ENCODE measurements at places on chromosomes 2 and 18. TPM values are rescaled to one million over a fixed set of nuclear protein-coding genes. Genes with fewer than 3 reads are reported as not detected.

The DPP10 gene
- total RNA-seq, result not detected

- H3K4me1 ChIP-seq, result no peaks in the 10 kb centered on the region
- H3K36me3 ChIP-seq, result peaks cover 60% of the 10 kb centered on the region
- H3K27ac ChIP-seq, result no peak overlapping the region
- no peak for DNase-seq
Observed at GRCh38 chr18:8386669-8387380, 222.4 kb upstream of the RAB12 start.

- no peaks in the 10 kb centered on the region for H3K27me3 ChIP-seq
- H3K27ac ChIP-seq, result no peak overlapping the region
- H3K4me3 ChIP-seq, result no peak overlapping the region
Observed at GRCh38 chr2:36032046-36032445, 323.5 kb upstream of the CRIM1 start.

The RTKN gene
- total RNA-seq, result 10.4 TPM

The RFTN2 gene
- total RNA-seq, result 4.3 TPM

The LYG2 gene
- total RNA-seq, result not detected

The TDRD15 gene
- 0.86 TPM for total RNA-seq

DNA sequence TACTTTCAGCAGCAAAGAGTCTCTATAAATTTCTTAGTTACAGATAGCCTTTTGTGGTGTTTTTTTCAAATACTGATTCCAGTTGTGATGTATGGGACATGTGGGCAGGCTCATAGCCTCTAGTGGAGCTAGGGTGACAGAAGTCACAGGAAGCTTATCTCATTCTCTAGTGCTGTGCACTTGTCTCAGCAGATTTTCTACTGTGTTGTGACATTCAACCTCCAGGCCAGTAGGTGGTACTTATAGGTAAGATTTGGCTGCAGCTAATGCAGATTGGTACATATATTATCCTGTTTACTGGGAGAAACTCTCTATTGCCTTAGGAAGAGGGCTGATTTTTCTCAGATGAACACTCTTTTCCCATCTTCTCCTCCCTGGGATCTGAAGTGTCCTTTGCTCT lies 176.2 kb downstream of the CALCRL start:
- no peak overlapping the region for H3K27ac ChIP-seq
- H3K27me3 ChIP-seq, result no peaks in the 10 kb centered on the region
- no peaks in the 10 kb centered on the region for H3K36me3 ChIP-seq

GRCh38 chr2:20157193-20157891 lies 67.6 kb downstream of the SDC1 start:
- H3K4me3 ChIP-seq, result no peak overlapping the region
- no peak overlapping the region for H3K27ac ChIP-seq
- DNase-seq, result no peak
- no peaks in the 10 kb centered on the region for H3K4me1 ChIP-seq
- H3K36me3 ChIP-seq, result no peaks in the 10 kb centered on the region
- no peaks in the 10 kb centered on the region for H3K27me3 ChIP-seq

GRCh38 chr2:112949456-112949855 lies 28.4 kb upstream of the IL36G start:
- H3K4me1 ChIP-seq, result no peaks in the 10 kb centered on the region
- H3K36me3 ChIP-seq, result no peaks in the 10 kb centered on the region
- DNase-seq, result no peak

DNA sequence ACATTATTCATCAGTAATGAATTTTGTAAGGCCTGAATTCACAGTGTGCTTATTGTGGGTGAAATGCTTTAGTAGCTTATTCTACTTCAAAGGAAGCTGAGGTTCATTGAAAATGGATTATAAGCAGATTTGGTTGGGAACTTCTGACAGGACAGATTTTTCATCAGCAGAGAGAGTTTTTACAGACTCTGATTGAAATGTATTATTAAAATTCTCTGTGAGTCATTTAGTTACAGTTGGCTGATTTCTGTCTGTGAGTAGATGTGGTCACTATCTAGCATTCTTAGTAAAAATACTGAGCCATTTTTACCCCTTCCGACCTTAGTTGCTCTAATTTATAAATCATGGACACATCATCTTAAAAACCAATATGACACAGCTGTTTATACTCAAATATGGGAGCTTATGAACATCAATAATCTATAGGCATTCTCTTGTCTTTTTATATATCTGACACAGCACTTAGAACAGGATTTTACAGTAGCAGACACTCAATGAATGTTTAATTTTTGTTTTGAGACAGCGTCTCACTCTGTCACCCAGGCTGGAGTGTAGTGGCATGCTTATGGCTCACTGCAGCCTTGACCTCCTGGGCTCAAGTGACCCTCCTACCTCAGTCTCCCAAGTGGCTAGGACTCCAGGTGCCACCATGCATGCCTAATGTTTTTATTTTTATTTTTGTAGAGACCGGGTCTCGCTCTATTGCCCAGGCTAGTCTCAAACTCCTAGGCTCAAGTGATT lies 239.6 kb downstream of the BABAM2 start:
- peaks cover 26% of the 10 kb centered on the region for H3K36me3 ChIP-seq
- H3K27ac ChIP-seq, result no peak overlapping the region
- H3K27me3 ChIP-seq, result no peaks in the 10 kb centered on the region
- no peak overlapping the region for H3K4me3 ChIP-seq
- DNase-seq, result no peak
- H3K4me1 ChIP-seq, result peaks cover 9% of the 10 kb centered on the region

GRCh38 chr2:120759543-120760331 lies 24.1 kb downstream of the GLI2 start:
- no peak overlapping the region for H3K4me3 ChIP-seq
- no peaks in the 10 kb centered on the region for H3K4me1 ChIP-seq
- no peaks in the 10 kb centered on the region for H3K36me3 ChIP-seq
- H3K27me3 ChIP-seq, result no peaks in the 10 kb centered on the region

DNA sequence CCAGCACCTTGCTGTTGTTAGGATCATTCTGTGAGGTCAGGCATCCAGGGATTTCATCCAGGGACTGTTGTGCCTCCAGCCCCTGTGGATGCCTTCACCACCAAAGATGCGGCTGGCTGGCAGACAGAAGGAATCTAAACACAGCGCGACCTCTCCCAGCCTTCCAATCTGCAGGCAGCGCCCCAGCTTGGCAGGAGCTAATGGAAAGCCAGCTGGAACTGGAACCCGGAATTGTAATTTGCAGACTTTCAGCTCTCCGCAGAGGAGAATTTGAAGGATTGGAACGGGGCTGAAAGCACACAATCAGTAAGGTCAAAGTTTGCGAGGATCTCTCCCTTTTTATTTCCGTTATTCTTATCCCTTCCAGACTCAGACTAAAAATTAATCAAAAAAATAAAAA lies 127.8 kb downstream of the TRIB2 start:
- no peak overlapping the region for H3K27ac ChIP-seq
- H3K4me3 ChIP-seq, result no peak overlapping the region
- no peaks in the 10 kb centered on the region for H3K4me1 ChIP-seq
- no peaks in the 10 kb centered on the region for H3K36me3 ChIP-seq
- DNase-seq, result no peak

- H3K4me1 ChIP-seq, result peaks cover 16% of the 10 kb centered on the region
- peak; percentile 81 for DNase-seq
- peak overlapping the region; percentile 64 for H3K4me3 ChIP-seq
- no peaks in the 10 kb centered on the region for H3K36me3 ChIP-seq
- peak overlapping the region; percentile 67 for H3K27ac ChIP-seq
Observed at GRCh38 chr2:69012310-69013141, 453 bp upstream of the ANTXR1 start.

The DTYMK gene
- total RNA-seq, result 27.9 TPM

DNA sequence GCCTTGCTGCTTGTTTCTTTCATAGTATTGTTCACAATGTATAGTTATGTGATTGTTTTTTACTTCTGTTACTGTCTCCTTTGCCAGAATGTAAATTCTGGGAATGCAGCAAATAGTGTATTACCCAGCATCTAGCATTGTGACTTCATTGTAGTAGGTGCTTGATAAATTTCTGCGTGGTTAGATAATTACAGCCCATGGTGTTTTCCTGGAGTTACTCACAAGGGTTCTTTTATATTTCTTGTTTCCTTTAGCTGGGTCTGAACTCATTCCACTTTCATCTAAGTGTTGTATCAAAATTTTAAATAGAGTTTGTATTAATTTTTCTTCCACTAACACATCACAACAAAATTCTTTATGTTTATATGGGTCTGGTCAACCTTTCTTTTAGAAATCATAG lies 132.6 kb downstream of the MAP4K4 start:
- no peaks in the 10 kb centered on the region for H3K27me3 ChIP-seq
- H3K27ac ChIP-seq, result no peak overlapping the region
- peaks cover 36% of the 10 kb centered on the region for H3K36me3 ChIP-seq

- H3K27ac ChIP-seq, result no peak overlapping the region
- H3K4me1 ChIP-seq, result no peaks in the 10 kb centered on the region
- DNase-seq, result no peak
- H3K27me3 ChIP-seq, result no peaks in the 10 kb centered on the region
- no peaks in the 10 kb centered on the region for H3K36me3 ChIP-seq
- no peak overlapping the region for H3K4me3 ChIP-seq
Observed at GRCh38 chr2:221602938-221603337, 30.8 kb upstream of the EPHA4 start.

DNA sequence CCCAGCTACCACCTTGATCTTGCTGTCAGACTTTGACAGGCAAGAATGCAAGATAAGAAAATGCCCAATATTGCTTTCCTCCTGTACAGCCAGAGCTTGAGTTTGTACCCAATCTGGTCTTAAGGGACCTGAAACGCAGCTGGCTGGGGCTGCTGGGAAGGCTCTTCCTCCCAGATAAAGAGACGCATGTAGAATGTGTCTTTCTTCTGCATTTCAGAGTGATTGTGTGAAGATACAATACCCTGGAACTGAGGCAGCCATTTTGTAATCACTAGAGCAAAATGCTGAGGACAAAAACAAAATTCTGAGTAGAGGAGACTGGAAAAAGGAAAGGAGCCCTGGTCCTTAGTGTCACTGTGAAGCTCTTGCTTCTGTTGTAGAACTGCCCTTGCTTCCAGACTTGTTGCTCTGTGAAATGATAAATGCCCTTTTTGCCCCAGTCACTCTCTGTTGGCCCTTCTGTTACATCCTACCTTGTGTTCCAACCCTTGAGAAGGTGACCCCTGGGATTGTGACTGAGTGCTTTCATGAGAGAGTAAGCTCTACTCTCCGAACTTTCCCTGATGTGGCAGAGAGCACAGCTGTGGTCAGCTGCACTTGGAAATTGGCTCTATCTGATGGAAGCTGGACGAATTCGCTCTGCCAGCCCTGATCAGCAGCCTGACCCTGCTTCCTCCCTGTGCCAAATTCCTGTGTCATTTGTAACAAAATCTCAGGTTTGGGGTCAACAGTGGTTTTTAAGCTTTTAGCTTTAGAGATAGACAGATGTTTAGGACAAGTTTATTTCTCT lies 137.4 kb upstream of the RBMS1 start:
- H3K36me3 ChIP-seq, result no peaks in the 10 kb centered on the region
- H3K4me3 ChIP-seq, result no peak overlapping the region
- H3K27me3 ChIP-seq, result no peaks in the 10 kb centered on the region
- DNase-seq, result no peak
- H3K4me1 ChIP-seq, result no peaks in the 10 kb centered on the region
- no peak overlapping the region for H3K27ac ChIP-seq

DNA sequence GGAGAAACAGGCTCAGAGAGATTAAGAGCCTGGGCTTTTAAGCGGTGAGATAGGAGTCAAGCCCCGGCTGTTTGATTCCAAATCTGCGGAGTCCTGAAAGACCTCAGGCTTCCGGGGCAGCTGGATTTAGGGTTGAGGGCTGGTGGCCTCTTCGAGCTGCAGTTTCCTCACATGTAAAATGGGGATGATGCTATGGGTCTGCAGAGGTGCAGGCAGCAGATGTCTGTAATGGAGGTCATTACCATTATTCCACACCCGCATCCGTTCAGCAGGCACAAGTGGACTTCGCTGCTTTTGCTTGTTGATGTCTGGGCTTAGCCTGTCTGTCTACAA lies 175.6 kb upstream of the HS6ST1 start:
- H3K27me3 ChIP-seq, result no peaks in the 10 kb centered on the region
- peak overlapping the region; percentile 55 for H3K27ac ChIP-seq
- H3K4me3 ChIP-seq, result no peak overlapping the region
- no peaks in the 10 kb centered on the region for H3K36me3 ChIP-seq

The ZC3H6 gene
- 15.7 TPM for total RNA-seq

The RTP5 gene
- total RNA-seq, result 1.0 TPM

The TET3 gene
- total RNA-seq, result 24.0 TPM

The KIAA2012 gene
- not detected for total RNA-seq

GRCh38 chr2:7709907-7710306 lies 792.7 kb downstream of the RNF144A start:
- DNase-seq, result no peak
- no peak overlapping the region for H3K4me3 ChIP-seq
- H3K27ac ChIP-seq, result no peak overlapping the region
- no peaks in the 10 kb centered on the region for H3K27me3 ChIP-seq

DNA sequence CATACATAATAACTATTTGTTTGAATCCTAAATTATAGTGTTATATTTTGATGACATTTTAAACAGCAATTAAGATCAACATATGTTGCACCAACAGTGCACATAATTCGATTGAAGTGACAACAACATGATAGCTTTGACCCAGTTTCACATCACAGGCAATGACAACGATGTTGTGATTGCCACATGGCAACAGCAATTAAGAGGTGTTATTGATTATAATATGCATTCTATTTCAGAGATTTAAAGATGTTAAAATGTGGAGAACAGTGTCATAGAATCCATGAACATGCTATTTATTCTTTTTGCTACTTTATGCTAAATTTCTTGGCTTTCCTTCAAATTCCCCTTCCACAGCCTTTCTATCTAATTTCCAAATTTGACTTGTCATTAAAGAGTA lies 68.3 kb upstream of the STAT1 start:
- H3K4me1 ChIP-seq, result no peaks in the 10 kb centered on the region
- H3K27me3 ChIP-seq, result no peaks in the 10 kb centered on the region
- H3K36me3 ChIP-seq, result no peaks in the 10 kb centered on the region
- no peak for DNase-seq
- no peak overlapping the region for H3K4me3 ChIP-seq

DNA sequence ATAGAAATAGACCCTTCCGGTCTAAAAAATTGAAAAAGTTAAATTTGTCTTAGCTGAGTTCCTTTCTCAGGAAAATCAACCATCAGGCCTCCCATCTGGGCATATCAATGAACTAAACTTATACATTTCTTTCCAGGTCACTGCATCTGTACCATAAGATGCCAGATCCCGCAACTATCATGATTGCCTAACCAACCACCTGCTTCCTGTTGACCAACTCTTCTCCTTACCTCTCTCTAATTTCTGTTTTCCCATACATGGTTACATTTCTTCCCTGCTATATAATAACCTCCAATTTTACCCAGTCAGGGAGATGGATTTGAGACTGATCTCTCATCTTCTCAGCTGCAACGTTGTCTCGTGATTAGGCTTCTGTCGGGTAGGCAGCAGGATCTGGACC lies 228.7 kb downstream of the FSIP2 start:
- DNase-seq, result no peak
- H3K27ac ChIP-seq, result no peak overlapping the region
- no peaks in the 10 kb centered on the region for H3K27me3 ChIP-seq
- H3K4me1 ChIP-seq, result no peaks in the 10 kb centered on the region

Measured in spleen (tissue), 13 donors.